ENCODE measurements at places on chromosomes 16 and 17. TPM values are rescaled to one million over a fixed set of nuclear protein-coding genes. Genes with fewer than 3 reads are reported as not detected.

Gene SPATA32
- total RNA-seq, result not detected

Gene KRT24
- not detected for total RNA-seq

Gene SYT17
- 14.2 TPM for total RNA-seq

Gene FOXF1
- total RNA-seq, result not detected

Gene MPP2
- 2.3 TPM for total RNA-seq

DNA sequence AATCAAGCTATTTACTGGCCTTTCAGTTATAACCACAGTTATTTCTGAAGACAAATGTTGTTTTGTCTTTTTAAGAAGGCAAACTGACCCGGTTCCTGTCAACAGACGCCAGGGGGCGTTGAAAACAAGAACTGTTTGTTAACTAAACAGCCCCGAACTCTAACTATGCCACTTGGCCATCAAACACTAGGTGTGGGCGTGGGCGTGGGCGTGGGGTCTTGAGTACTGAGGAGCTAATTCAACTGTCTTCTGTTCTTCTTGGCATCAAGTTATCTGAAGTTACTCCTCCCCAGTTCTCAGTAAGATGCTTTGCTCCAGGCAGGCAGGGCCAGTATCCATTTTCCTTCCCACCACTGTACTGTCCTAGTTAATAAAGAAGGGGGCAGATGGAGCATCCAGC is 63.3 kb upstream of the MTMR4 start:
- DNase-seq, result peak; percentile 68

GRCh38 chr17:57864273-57864672 is 14.4 kb upstream of the MRPS23 start:
- no peak for DNase-seq

Gene GRAP
- 1.1 TPM for total RNA-seq

DNA sequence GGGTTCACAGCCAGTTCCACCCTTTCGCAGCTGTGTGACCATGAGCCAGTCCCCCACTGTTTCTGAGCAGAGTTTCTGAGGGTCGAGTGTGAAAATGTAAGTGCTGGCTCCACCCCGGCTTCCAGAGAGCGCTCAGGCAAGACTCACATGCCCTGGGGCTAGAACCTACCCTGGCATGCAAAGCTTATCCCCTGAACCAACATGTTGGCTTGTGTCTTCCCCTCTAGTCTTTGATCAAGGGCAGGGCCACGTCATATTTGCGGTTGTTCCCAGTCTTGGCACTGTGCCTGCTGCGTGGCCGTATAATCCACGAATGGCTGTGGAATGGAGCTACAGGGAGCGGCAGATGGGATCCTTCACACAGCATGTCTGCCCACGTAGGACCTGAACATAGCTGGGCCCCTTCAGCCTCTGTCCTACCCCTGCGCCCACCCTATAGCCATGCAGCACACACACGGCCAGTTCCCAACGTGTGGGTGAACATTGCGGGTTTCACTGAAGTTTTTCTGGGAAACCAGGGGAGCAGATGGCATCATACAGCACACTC is 84.8 kb downstream of the MRM1 start:
- DNase-seq, result no peak

- DNase-seq, result no peak
Observed at GRCh38 chr17:61260071-61260797, 139.4 kb upstream of the TBX2 start.

Gene SARM1
- 6.2 TPM for total RNA-seq

Gene KRTAP4-11
- not detected for total RNA-seq

DNA sequence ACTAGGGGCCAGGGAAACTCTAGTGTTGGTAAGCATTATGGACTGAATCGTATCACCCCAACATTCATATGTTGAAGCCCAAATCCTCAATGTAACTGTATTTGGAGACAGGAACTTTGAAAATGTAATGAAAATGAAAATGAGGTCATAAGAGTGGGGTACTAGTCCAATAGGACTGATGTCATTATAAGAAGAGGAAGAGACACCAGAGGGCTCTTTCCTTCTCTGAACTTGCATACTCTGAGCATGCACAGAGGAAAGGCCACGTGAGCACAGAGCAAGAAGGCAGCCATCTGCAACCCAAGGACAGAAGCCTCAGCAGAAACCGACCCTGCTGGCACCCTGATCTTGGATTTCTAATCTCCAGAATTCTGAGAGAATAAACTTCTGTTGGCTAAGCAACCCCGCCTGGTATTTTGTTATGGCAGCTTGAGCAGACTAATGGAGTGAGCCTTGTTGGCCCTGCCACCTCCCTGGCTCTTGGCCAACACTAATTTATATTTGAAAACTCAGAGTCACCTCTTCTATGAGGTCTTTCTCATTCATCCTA is 273.4 kb downstream of the NTN1 start:
- DNase-seq, result no peak

DNA sequence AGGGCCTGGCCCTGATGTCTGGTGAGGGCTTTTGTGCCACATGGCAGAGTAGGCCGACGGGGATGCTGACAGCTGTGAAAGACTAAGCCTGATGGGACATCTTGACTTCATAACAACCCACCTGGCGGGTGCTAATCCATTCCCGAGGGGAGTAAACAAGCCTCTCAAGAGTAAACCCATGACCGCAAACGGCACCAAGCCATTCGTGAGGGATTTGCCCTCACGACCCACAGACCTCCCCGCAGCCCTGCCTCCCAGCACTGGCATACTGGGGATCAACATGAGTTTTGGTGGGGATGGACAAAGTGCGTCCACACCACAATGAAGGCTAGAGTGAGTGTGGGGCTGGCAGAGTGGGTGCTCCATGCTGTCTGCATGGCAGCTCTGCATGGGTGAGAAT is 11.7 kb downstream of the RNF213 start:
- DNase-seq, result no peak

GRCh38 chr17:57284583-57284982 is 28.3 kb downstream of the MSI2 start:
- no peak for DNase-seq

GRCh38 chr17:16363749-16364536 is 10.7 kb upstream of the CENPV start:
- DNase-seq, result peak; percentile 86

DNA sequence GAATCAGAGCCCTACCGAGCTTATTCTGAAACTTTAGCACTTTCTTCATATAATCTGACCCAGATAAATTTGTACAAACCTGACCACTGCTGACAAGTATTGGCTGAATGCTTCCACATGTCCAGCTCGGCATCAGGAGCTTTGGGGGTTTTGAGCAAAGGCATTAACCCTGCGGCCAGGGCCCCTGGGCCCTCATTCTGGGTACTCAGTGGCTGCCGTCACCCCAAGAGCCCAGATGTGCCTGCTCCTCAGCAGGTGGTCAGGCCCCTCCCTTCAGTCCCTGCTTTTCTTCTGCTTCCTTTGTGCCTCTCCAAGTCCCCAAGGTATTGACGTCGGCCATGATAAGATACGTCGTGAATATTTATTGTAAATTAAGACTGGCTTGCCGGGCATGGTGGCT is 47.3 kb upstream of the CHMP6 start:
- no peak for DNase-seq

Gene ANKFN1
- total RNA-seq, result 2.3 TPM

GRCh38 chr17:28944862-28945741 is 6.2 kb downstream of the PHF12 start:
- DNase-seq, result no peak

Gene KRTAP2-1
- 128 TPM for total RNA-seq

DNA sequence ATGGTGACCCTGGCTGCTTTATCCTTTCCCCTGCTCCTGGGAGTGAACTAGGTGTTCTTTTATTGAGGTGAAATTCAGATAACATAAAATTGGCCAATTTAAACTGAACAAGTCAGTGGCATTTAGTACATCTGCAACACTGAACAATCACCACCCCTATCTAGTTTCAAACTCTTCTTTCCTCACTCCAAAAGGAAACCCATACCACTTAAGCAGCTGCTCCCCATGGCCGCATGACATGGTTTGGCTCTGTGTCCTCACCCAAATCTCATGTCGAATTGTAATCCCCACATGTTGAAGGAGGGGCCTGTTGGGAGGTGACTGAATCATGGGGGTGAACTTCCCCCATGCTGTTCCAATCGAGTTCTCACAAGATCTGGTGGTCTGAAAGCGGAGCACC is 154.1 kb downstream of the STX8 start:
- no peak for DNase-seq

Gene CCDC154
- total RNA-seq, result 3.5 TPM

Gene WNT9B
- total RNA-seq, result 8.3 TPM

DNA sequence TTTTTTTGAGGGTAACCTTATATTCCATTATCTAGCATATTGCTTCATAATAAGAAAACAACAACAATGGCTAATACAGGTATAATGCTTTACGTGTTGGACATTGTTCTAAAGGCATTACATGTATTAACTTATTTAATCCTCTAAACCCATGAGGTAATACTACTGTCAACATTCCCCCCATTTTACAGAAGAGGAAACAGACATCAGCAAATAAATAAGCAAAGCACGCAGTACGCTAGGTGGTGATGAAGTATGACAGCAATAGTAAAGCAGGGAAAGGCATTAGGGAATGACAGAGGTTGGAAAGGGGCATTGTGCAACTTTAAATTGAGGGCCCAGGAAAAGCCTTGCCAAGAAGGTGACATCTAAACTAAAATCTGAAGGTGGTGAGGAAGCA is 4.6 kb downstream of the ANKRD40 start:
- no peak for DNase-seq

- DNase-seq, result no peak
Observed at GRCh38 chr17:2150806-2151205, 95.9 kb downstream of the HIC1 start.

- DNase-seq, result no peak
Observed at GRCh38 chr17:31918701-31919128, 17.2 kb upstream of the UTP6 start.

Gene TSNAXIP1
- total RNA-seq, result 1.4 TPM

Gene HSPB9
- 0.31 TPM for total RNA-seq

GRCh38 chr17:76153640-76154039 is 12.6 kb upstream of the FOXJ1 start:
- DNase-seq, result no peak

Gene CNTNAP4
- not detected for total RNA-seq

GRCh38 chr16:86755571-86756006 is 177.2 kb downstream of the FOXL1 start:
- no peak for DNase-seq

Gene PYCARD
- total RNA-seq, result 125 TPM

Gene PDILT
- not detected for total RNA-seq

GRCh38 chr16:1026057-1026783 is 44.6 kb downstream of the SOX8 start:
- no peak for DNase-seq

GRCh38 chr17:7380855-7381683 is at the start of gene TNK1:
TNK1 (plus strand) TSS chr17:7381089; CDS start chr17:7382927, 1,838 bp downstream.
- no peak for DNase-seq

DNA sequence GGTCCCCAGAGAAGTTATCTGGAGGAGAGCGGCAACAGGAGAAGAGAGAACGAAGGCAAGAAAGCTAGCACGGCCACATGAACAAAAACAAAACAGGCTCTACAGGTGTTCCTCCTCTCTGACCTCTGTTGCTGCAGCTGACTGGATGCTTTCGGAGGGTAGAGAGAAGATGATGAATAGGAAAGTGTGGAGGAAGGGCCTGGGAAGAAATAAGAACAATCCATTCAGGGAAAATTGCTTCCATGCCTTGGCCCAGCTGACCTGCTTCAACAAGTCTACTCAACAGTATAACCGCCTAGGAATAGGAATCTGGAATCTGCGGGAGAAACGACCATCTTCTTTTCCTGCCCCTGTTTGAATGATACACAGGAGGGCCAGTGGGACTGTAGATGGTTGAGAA is 258.5 kb downstream of the ZFHX3 start:
- DNase-seq, result no peak

Gene PERCC1
- total RNA-seq, result not detected

- DNase-seq, result no peak
Observed at GRCh38 chr17:44219108-44219615, 313 bp downstream of the UBTF start.

GRCh38 chr16:84412262-84412661 is 43.9 kb downstream of the ATP2C2 start:
- DNase-seq, result no peak

- no peak for DNase-seq
Observed at GRCh38 chr16:75763204-75763603, 36.9 kb upstream of the CPHXL start.

Gene CDK5R1
- 3.5 TPM for total RNA-seq

DNA sequence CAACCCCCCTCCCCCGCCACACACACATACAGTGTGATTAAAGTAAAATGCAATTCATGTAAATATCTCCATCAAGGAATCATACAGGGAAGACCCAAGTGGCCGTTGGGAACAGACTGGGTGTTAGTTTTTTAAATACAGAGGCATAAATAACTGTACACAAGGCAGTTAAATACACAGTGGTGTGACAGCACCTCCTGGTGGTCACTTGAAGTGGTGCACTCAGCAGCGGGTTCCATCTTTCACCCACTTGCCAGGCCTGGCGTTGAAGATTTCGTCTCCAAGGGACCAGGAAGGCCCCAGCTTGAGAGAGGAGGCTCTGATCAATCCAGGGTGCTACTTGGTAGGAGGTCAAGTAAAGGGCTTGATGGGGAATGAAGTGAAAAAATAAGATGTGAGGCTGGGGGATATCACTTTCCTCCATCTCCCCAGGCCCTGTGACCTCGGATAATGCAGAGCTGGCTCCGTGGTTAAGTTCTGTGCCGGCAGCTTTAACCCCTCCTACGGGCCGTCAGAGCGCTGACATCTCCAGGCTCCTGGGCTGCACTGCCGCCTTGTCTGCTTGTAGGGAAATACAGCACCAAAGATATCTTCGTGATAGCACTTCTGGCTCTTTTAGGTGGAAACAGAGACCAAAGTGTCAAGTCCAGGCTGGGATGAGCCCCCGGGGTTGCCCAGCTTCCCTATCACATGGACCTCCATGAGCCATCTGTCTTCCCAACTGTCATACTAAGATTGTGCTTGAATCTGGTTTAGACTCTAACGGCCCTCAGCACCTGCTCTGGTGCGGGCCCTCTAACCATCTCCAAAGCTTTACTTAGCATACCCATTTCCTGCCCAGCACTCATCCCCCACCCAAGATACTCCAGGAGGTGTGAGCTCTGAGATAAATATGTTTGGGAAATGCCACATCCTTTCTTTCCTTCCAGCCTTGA is 20.7 kb downstream of the LGALS9 start:
- DNase-seq, result peak; percentile 79

Gene UTS2R
- not detected for total RNA-seq

Gene GNGT2
- total RNA-seq, result 1.7 TPM

Gene KRT33A
- 144 TPM for total RNA-seq

- DNase-seq, result no peak
Observed at GRCh38 chr17:9434642-9435057, 141.0 kb downstream of the STX8 start.

DNA sequence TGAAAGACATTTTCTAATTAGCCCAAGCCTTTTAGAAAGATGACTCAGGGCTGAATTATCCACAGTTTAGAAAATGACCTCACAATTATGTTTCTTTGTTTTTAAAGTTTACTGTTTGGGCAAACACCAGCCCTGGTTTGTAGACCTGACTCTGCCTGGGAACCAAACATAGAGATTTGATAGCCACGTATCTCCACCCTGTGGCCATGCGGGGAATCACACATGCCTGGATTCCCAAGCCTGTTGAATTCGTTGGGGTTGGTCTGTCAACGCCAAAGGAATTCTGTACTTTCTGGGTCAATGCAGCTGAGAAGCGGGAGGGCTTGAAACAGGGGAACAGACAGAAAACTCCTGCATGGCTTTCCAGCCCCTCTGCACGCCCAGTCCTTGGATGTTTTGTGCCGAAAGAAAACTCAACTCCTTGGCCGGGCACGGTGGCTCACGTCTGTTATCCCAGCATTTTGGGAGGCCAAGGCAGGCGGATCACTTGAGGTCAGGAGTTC is 26.9 kb downstream of the CD300A start:
- DNase-seq, result peak; percentile 70

Gene MPP3
- total RNA-seq, result 5.7 TPM

Gene AOC3
- total RNA-seq, result 12.6 TPM
